ENCODE measurements at places on chromosomes 2 and 18.

DNA sequence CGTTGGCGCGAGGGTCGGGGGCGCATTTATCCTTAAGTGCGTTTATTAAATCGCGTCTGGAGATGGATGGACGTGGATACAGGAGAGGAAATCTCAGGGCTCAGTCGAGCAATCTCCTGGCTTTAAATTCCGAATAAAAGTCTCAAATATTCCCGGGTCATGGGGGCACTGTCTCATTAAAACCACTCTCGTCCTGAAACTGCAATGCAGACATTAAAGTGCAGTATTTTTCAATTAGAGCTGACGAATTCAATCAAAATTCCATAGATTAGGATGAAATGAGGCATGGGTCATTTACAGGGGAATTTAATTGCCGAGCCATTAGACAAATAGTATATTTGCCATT, 10.7 kb upstream of the GBX2 start:
- DNase-seq: no peak

DNA sequence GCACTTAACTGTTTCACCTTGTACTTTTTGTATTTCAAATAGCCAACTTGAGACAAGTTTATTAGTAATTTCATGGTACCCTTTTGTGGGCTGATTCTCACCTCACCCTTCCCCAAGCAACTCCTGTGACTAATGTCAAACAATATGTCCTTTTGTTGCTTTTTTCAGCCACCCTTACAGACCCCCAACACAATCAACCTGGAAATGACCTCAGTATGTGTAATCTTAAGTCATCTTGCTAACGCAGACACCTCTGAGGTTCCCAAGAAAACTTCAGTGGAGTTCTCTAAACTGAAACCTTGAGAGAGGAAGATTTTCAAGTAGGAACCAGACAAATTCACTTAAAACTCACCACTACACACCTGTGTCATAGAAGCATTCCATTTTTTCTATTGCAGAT, 69.5 kb downstream of the KYNU start:
- no peak for DNase-seq

DNA sequence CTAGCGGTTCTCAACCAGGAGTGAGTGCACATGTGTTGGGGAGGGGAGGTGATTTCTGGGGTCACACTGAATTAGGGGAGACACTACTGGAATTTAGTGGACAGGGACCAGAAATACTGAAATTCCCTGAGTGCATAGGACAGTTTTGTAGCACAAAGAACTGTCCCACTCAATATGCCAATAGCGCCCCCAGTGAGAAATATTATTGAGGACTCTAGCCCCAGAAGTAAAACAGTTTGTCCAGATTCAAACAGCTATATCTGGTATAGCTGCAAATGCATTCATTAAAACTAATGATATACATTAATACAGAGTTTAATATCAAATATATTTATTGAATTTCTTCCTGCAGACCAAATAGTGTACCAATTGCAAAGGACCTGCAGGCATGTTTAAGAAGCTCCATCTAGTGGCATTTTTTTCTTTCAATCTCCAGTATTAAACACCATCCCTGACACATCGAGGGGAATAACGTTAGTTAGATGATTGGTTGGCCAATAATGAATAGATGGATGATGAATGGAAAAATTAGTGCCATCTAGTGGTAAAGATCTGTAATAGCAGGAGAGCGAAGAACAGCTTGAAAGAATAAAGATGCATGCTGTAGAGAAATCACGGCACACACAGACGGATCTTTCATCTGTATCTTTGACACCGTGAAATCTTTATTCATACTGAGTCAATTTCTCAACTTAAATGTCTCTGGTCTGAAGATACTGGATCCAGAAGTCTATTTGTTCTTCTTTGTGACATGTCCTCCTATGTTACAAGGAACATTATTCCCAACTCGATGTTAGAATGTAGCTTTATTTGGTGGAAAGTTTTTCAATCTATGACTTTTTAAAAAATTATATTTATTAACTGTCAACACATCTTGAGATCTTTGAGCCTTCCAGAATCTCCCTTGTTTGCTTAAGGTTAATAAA, 62.5 kb downstream of the DHRS9 start:
- DNase-seq: no peak

- no peak for DNase-seq
Measured at GRCh38 chr2:37436323-37436722, 91.9 kb downstream of the QPCT start.

DNA sequence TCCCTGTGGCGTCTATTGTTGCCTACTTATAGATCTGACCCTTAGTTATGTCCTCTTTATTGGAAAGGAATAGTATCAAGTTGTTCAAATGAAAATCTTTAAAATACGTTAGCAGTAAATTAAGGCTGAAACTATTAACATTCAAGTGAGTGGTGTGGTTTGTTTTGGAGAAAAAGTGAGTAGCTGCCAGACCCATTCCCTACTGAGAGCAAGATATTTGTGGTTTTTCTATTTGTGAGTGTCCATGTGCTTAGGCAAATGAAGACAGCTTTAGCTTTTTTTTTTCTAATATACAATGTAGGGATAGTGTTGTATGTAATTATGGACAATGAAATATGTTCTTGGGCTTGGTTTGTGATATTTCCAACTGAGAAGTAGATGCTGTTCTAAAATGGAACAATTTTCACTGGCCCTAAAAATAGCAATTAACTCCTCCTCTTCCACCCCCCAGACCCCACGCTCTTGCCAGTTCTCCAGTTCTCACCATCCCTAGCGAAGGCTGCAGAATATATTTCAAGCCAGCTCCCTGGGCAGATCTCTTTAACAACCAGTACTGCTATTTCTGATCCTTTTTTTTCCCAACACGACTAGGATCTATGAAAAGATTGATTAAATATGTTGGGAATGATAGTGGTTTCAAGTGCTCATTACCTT, 83.1 kb downstream of the CCDC85A start:
- no peak for DNase-seq

GRCh38 chr2:48589170-48589767, 28.4 kb upstream of the GTF2A1L start:
- DNase-seq: no peak

DNA sequence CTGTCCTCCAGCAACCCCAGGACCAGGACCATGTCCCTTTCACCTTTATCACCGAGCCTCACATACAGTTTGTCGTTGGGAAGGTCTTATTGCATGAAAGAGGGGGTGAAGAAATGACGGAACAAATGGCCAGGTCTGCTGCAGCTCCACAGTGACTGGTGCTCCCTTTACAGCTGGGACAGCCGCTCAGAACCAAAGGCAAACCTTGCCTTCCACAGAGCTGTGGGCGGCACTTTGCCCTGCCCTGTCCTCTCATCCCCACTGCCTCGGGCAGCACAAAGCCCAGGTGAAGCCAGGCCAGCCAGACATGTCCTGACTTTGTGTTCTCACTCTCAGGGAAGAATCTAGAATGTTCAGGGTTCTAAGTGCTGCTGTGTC, 961 bp downstream of the GPR55 start:
- no peak for DNase-seq

- no peak for DNase-seq
Measured at GRCh38 chr2:13332060-13332459, 615.3 kb downstream of the TRIB2 start.

GRCh38 chr2:11363868-11364564, 19.6 kb upstream of the ROCK2 start:
- DNase-seq: no peak

- DNase-seq: no peak
Measured at GRCh38 chr2:20515290-20516220, 68.7 kb downstream of the RHOB start.

GRCh38 chr2:174780856-174781255, 16.6 kb upstream of the CHRNA1 start:
- DNase-seq: no peak

GRCh38 chr18:63686871-63687270, 15.9 kb upstream of the SERPINB11 start:
- no peak for DNase-seq

DNA sequence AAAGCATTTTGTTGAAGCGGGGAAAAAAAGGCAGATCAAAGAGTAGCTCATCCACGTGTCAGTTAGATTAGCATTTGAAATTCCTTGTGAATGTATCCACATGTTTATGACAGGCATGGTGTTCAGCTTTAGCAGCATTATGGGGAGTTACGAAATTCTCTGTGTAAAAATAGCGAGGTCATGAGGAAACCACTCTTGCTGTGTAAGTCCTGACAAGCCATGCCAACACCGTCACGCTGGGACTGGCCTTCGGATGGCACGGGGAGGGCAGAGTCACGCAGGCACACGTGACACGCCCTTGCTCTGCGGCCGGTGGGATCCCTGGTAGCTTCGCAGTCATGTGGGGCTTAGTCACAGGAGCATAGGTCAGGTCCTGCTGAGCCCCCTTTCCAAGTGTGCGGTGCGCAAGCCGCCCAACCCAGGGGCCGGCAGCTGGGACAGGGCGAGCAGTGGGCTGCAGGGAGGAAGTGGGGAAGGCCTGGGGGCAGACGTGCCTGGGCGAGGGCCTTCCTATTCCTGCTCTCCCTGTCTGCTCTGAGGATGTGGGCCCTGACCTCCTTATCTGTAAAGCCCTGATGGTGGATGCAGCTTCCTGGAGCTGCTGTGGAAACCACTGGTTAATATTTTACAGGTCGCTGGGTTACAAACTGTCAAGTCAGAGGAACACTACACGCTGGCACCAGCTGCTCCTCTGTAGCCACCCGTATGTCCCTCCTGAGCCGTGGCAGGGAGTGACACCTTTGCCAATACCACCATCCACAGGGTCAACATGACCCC, 18.0 kb downstream of the MBP start:
- no peak for DNase-seq

DNA sequence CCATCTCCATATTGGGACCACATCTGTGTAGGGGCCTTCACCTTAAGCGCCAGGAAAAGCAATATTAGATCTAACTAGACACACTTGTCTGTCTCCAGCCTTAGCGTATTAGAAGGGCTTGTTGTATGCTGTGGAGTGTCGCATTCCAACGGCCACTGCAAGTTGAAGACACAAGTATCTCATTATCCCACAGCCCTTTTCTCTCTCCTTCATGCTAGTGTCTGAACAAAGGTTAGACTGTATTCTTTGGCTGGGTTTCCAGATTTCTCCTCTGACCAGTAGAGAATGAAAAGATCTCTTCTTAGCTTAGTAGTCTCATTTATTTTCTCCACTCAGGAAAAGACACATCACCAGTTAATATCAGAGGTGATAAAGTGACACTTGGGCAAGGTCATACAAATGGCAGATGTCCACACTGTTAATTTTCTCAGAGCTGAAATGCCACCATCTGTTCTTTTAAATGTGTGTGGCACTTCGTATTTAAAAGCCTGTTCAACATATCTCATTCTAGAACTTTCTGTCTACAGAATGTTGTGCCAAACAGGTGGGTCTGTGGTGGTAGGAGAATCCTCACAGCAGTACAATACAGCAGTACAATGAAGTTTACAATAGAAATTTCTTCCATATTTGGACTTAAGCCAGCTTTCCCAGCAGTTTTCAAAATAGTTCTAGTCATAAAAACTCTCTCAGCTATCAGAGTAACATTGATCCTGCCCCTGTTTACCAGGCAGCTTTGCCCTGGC, 94.0 kb upstream of the ITGA6 start:
- DNase-seq: no peak

- DNase-seq: no peak
Measured at GRCh38 chr18:25327584-25327983, 24.4 kb downstream of the ZNF521 start.

GRCh38 chr2:205564346-205565141, 117.8 kb upstream of the NRP2 start:
- DNase-seq: no peak

- DNase-seq: no peak
Measured at GRCh38 chr18:70368903-70369302, 80.1 kb downstream of the SOCS6 start.

DNA sequence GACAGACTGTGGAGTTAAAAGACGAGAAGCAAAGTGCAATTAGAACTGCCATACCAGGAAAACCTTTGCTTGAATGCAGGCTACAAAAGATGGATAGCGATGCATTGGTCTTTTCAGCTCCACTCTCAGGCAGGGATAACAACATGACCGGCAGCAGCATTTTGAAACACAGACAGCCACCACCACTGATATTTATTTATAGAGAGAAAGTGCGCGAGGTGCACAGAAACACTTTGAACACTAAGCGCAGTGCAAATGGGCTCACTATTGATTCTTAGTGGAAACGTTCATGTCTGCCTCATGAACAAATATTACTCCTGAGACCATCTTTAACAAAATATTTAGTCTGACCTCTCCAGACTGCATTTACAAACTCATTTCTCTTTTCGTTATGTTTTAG, 32.9 kb downstream of the CAVIN2 start:
- DNase-seq: no peak

DNA sequence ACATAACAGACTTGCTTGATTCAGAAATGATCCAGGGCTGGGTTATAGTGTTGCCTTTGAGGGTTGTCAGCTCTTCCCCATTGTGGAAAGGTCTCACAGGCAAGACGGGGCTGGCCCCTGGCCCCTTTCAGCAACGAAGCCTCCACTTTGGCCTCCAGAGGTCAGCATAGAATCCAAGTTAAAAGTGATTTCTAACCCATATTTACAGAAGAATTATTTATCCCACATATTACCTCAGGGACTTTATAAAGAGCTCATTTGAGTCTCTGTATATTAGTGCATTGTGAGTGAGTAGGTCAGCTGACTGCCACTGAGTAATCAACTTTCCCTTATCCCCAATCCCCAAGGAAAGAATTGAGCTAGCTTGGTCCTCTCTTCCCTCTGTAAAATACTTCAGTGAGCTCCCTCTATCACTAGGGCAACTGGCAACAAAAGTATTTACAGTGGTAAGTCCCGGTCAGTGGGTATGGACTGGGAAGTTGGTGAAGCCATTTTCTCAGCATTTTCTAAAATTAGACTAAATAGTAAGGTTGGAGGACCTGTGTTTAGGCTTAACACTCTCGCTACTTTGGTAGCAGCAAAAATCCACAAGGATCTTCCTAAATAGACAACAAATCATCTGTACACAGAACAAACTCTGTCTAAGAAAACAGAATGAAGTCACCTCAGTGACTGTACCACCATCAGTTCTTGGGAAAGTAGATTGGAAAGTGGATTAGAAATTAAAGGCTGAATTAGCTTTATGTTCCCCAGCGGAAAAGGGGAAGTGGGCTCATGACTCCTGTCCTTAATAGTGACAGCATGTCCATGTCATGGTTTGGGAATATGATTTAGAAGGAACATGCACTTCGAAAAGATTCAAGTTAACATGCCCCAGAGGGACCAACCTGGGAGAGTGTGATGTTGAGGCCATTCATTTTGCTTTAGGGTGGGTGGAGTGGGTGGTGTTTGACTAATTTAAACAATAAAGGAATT, 171.0 kb upstream of the SIX3 start:
- no peak for DNase-seq

GRCh38 chr2:37781028-37781427, 109.6 kb upstream of the CDC42EP3 start:
- no peak for DNase-seq

- DNase-seq: no peak
Measured at GRCh38 chr2:227267410-227268115, 57.5 kb upstream of the MFF start.

GRCh38 chr2:12717191-12718014, 667 bp downstream of the TRIB2 start:
- DNase-seq: no peak

- DNase-seq: no peak
Measured at GRCh38 chr2:148614322-148615049, 30.1 kb upstream of the EPC2 start.

GRCh38 chr2:104091894-104092293, 762.0 kb upstream of the POU3F3 start:
- no peak for DNase-seq

- no peak for DNase-seq
Measured at GRCh38 chr2:190547886-190548285, 13.4 kb upstream of the NEMP2 start.

Data from activated CD8-positive, alpha-beta memory T cell treated with anti-CD3 and anti-CD28 coated beads for 1 hour (primary cell).